Suppressor macrophage treated with lipopolysaccharide for 4 hours (primary cell): ENCODE measurements at places on chromosomes 16 and 17.

GRCh38 chr16:66103211-66103610, 263.3 kb upstream of the CDH5 start:
- DNase-seq = no peak

GRCh38 chr16:13633391-13633861, 286.5 kb upstream of the ERCC4 start:
- no peak for DNase-seq

DNA sequence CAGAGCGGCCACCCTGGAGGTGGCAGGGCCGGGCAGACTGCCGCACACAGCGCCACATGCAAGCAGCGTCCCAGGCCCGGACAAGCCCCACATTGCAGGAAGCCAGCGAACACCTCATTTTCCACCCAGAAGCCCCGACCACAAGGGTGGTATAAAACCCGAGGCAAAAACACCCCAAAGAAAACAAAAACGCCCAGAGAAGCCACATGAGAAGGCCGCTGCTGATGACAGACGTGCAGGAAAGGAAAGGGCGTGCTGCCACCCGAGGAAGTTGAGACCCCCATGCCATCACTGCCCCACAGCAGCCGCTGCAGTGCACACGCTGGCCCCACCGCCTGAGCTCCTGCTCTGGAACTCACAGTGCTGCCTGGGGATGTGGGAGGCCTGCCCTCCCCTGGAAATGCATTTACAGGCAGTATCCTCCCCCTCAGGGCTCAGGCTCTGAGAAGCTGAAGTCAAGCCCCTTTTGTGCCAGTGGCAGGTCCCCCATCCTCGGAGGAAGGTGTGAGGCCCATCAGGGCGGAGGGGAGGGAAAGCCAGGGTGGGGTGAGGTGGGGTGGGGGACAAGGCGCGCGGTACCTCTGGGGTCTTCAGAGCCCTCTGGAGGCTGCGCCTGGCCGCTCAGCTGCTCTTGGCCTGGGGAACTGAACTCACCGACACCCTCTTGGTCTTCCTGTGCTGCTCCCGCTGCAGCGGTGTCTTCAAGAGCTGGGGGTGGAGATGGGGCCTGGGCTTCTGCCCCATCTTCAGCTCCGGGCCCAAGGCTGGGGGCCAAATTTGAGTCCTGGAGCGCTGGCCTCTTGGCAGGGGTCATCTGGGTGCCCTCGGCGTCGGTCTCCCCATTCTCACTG, 62.0 kb downstream of the IL21R start:
- DNase-seq = no peak

GRCh38 chr17:7883781-7884386, 4.7 kb upstream of the CHD3 start:
- no peak for DNase-seq

DNA sequence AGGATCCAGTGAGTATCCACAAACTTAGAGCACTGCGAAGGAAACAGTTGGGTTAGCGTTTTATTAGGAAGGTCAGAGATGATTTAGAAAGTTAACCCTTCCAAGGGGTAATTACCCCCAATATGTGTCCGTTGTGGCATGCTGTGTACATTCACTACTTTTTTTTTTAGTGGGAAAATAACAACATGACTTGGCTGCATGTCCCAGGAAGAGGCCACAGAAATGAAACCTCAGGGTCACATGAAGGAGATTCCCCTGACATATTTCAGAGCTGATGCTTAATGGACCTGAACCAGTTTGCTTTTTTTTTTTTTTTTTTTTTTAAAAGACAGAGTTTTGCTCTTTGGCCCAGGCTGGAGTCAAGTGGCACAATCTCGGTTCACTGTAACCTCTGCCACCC, 167.5 kb downstream of the PRKCA start:
- DNase-seq = no peak

DNA sequence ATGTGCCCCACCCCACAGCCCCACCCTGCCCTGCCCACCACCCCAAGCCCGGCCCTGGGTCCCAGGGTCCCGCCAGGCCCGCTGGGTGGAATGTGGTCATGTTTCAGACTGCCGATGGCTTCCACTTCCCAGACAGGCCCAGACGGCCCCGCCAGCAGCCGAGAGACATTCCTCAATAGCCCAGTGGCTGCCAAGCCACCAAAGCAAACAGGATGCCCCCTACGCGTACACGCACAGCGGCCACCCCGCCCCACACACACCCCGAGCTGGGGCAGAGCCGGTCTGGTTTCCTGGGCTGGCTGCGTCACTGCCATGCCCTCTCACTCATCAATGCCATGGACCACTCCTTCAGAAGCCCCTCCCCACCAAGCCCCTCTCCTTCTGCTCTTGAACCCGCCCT, 1.2 kb upstream of the KRT17 start:
- no peak for DNase-seq

DNA sequence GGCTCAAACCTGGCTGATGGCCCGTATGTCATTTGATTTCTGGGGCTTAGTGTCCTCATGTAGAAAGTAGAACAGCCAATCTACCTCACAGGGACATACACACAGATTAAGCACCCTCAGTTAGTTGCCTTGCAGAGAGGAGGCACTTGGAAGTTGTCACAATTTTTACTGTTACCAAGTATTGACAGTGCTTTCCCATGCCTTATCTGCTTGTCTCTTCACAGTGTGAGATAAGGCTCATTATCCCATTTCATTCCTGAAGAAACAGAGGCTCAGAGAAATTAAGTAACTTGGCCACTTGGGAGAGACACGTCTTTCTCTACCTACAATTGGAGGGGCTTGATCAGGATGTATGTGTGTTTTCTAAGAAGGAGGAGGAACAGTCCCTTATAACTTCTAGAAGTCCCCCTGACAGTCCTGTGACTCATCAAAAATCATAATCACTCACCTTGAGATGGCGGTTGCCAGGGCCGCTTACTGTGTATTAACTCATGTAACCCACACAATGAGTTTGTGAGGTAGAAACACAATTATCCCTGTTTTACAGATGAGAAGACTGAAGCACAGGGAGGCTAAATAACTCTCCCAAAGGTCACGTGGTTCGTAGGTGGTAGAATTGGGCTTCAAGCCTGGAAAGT, 56.9 kb upstream of the LHX1 start:
- no peak for DNase-seq

GRCh38 chr16:48596326-48596725, 13.7 kb downstream of the N4BP1 start:
- no peak for DNase-seq

DNA sequence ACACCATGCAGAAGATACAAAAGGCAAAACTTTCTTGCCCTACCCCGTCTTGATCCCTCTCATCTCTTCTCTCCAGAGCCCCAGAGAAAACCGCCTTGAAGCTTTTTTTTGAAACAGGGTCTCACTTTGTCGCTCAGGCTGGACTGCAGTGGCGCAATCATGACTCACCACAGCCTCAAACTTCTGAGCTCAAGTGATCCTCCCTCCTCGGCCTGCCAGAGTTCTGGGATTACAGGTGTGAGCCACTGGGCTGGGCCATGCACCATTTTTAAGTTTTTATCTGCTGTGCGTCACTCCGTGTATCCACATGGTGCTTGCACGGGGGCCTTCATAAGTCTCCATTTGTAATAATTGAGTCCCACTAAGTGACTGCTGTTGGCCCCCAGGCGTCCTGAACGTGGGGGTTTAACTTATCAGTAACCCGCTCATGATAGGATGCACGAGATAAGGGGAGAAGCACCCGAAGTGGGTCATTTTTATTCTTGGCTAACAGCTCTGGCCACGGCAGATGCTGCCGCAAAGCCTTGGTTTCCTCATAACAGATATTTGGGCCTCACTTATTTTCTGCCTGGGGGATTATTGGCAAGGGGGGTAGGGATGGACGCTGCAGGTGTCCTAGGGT, 8.6 kb downstream of the DNAH17 start:
- peak; percentile 71 for DNase-seq

- DNase-seq = no peak
These were observed 4.0 kb upstream of the RAB11FIP4 start for GRCh38 chr17:31387438-31387837.

DNA sequence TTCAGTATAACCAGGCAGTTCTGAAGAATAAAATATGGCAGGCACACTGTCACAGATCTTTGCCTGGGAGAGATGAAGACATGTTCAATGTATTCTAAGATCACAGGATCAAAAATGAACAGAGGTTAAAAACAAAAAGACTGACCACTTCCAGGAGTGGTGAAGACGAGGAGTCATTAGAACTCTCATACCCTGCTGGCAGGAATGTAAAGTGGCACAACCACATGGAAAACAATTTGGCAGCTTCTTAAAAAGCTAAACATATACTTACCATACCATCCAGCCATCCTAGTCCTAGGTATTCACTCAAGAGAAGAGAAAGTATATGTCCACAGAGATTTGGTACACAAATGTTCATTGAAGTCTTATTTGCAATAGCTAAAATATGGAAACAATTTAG, 406.3 kb downstream of the NPIPA8 start:
- DNase-seq = no peak

- no peak for DNase-seq
These were observed 56.4 kb upstream of the MGAT5B start for GRCh38 chr17:76811834-76812233.

DNA sequence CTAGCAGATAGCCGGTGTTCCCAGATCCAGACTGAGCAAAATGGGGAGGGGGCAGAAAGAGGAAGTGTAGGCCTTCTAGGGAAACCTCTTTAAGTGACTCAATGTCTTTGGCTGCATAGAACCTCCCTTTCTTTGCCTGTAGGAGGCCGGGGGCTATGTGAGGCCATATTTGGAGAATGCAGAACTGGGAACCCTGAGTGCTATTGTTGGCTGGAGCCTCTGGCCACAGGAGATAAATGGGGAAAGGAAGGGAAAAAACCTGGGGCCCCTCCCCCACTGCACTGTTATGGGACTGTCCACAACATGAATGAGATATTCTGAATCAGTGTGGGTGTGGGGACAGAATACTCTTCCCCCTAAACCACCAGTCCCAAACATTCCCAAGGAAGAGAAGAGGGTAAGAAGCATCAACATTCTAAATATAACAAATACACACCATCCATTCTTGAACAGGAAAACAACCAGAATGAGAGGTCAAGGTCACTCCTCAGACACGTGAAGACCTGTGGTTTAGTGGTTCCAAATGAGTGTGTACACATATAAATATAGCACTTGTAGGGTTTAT, 2.4 kb downstream of the VPS25 start:
- peak; percentile 86 for DNase-seq

DNA sequence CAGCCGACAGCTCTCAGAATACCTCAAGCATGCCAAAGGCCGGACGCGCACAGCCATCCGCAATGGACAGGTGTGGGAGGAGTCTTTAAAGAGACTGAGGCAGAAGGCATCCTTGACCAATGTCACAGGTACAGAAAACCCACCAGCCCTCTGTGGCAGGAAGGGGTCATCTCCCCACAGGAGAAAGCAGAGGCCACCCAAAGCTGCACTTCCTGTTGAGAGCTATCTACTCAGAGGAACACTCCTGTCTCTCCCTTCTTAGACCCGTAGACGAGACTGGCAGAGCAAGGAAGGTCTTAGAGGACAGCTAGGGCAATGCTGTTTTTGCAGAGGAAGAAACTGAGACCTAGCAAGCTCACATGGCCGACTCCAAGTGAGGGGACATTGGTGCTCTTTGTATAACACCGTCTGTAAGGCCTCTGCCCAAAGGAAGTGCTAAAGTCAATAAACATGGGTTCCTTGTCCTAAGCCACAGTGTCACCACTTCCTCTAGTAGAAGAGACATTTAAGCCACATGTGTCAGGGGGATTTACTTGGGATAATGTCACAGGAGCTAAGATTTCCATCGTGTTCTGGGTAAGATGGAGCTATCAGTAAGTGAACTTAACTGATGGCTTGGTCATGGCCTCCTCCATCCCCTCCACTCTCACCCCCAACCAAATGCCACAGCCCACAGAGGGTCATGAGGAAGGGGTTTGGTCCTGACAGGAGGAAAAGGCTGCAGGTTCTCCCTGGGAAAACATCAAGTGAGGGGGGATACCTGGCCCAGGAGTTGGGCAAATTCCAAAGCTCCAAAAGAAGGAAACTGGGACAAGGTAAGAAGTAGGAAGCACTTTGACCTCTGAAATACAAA, 9.4 kb downstream of the LPO start:
- DNase-seq = peak; percentile 14

DNA sequence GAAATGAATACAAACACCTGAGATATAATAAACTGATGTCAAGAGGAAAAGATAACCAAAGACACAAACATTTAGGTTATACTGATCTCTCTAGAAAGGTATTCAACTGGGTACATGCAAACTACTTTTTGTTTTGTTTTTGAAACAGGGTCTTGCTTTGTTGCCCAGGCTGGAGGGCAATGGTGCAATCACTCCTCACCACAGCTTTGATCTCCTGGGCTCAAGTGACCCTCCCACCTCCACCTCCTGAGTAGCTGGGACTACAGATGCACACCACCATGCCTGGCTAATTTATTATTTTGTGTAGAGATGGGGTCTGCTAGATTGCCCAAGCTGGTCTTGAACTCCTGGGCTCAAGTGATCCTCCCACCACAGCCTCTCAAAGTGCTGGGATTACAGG, 38.1 kb downstream of the TEKT5 start:
- DNase-seq = no peak

GRCh38 chr17:47120521-47121095, 68.5 kb downstream of the CDC27 start:
- no peak for DNase-seq

DNA sequence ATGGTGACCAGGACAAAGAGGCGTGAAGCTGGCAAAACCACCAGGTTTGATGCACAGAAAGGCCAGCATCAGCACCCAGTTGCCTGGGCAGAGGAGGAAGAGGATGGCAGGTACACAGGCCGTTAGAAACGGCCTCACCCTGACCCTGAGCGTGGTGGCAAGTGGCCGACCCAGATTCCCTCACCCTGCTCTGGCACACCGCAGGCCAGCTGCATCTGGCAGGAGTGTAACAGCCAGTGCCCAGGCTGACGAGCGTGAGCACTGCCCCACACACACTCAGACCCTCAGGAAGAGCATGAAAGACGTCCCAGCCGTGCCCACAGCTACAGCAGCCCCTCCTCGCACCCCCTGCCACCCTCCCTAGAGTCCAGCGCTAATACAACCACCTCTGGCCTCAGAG, 82.0 kb downstream of the ANKRD11 start:
- DNase-seq = no peak

DNA sequence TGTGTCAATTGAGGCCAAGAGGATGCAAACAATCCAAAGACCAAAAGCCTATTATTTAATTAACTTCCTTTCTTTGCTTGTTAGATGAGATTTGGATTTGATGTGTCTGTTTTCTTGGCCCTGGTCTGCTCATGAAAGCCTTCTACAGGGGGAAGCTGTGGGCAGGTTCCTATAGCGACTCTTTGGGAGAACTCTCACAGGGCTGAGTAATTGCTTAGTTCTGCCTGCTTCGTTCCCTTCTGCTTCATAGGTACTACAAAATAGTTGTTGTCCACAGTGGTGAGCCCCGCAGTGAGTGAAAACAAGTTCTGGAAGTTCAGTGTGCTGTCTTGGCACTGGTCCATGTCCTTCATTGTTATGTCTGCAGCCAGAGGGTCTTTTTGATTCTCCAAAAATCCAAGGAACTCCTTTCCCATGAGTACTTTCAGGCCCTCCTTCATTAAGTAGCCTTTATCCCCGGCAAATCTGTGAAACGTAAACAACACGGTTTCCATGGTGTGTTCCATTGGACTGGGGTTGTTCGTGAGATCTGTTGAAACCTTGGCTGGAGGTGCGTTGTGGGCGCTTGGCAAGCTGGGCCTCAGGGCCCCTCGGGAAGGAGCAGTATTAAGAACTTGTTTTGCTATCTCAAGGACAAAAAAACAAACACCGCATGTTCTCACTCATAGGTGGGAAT, 30.0 kb upstream of the ANKRD40CL start:
- peak; percentile 45 for DNase-seq
